ENCODE measurements at places on chromosomes 3 and 15.

DNA sequence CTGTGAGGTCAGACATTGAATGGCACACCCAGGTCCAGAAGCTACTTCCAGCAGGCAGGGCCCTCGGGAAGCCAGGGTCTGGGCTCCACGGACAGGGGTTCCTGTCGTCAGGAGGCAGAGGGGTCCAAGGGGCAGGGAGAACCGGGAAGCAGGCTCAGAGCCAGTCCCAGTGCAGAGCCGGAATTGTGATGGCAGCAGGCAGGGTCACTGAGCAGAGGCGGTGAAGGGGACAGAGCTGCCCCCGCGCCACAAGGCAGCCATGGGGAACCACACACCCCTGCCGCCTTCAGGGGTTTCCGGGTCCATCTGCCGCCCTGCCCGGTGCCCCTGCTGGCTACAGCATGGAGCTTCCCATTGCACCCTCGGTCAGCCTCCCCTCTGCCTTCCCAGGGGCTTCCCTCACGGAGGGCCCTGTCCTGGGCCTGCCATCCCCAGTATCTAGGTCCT, 136.9 kb downstream of the NSMCE3 start:
- DNase-seq: no peak

- no peak for DNase-seq
Measured at GRCh38 chr3:120488296-120488695, 37.5 kb upstream of the FSTL1 start.

GRCh38 chr15:85168642-85169173, 187.1 kb downstream of the PDE8A start:
- peak; percentile 85 for DNase-seq

- DNase-seq: peak; percentile 53
Measured at GRCh38 chr3:129605922-129606635, 397 bp downstream of the PLXND1 start.

- no peak for DNase-seq
Measured at GRCh38 chr3:195806916-195807231, 4.9 kb downstream of the MUC4 start.

- peak; percentile 27 for DNase-seq
Measured at GRCh38 chr3:120145542-120146285, 51.5 kb upstream of the GSK3B start.

DNA sequence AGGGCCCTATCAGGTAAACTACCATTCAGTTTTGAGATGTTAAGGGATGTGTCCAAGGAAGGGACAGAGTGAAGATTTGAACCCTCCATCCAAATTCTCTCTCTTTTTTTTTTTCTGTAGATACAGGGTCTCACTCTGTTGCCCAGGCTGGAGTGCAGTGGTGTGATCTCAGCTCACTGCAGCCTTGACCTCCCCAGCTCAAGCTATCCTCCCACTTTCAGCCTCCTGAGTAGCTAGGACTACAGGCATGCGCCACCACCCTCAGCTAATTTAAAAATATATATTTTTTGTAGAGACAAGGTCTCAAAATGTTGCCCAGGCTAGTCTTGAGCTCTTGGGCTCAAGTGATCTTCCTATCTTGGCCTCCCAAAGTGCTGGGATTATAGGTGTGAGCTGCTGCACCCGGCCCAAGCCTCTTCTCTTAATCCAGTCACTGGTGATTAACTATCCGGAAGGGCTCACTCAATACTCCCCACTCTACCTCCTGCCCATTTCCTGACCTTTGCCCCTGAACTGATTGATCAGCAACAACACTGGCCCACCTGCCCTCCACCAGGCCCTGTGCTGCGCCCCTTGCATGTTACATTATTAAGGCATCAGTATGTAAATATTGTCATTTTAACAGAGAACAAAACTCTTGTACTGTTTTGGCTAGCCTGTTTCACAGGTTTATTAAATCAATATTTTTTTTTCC, 164.7 kb downstream of the CTNNB1 start:
- DNase-seq: peak; percentile 54

GRCh38 chr15:28984421-28985315, 98.9 kb downstream of the APBA2 start:
- peak; percentile 84 for DNase-seq

- no peak for DNase-seq
Measured at GRCh38 chr3:53618936-53619335, 124.5 kb downstream of the CACNA1D start.

- DNase-seq: no peak
Measured at GRCh38 chr15:26477044-26477443, 295.8 kb downstream of the GABRB3 start.

DNA sequence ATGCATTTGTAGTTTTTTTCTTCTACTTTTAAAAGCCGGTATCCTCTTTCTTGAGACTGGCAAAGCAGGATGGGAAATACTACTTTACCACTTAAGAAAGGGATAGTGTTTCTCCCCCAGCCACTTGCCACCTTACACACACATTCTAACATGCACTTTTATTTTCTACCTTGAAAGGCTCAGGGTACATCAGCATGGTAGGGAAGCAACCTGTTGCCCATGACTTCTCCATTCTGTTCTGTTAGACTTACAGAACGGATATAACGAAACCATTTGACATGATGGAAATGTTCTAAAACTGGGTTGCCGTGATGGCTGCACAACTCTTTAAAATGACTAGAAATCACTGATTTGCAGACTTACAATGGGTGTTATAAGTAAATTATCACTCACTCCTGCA, 405.5 kb downstream of the SHQ1 start:
- DNase-seq: no peak

DNA sequence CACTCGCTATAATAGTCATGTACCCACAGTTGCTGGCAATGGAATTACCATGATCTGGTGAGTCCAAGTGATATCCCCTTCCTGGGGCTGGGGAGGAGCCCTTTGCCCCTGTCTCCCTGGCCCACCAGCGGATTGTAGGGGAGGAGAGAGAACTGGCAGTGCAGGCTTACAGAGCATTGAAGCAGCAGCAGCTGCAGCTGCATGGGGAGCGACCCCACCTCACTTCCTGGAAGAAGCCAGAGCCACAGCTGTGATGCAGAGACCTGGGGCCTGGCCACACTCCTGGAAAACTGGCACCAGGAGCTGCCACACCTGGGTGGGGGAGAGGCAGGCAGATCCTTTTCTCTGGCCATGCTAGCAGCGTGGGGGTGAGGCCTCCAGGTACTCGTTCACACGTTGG, 300.1 kb upstream of the PROK2 start:
- DNase-seq: no peak

DNA sequence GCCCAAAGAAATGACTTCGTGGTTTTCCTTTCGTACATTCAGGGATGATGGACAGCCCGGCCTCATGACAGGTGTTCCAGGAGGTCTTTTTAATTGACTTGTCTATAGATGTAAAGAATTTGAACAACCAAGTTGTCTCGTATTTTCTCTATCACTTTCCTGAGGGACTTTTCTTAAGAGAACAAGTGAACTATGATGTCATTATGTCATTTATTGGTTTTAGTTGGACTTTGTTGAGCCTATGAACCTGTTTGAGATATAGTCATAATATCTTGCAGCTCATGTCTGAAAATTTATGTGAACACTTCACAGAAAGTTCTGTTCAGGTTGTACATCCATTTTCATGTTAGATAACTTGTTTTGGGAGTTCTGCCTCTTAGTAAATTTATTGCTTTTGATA, 89.2 kb downstream of the RBMS3 start:
- no peak for DNase-seq

DNA sequence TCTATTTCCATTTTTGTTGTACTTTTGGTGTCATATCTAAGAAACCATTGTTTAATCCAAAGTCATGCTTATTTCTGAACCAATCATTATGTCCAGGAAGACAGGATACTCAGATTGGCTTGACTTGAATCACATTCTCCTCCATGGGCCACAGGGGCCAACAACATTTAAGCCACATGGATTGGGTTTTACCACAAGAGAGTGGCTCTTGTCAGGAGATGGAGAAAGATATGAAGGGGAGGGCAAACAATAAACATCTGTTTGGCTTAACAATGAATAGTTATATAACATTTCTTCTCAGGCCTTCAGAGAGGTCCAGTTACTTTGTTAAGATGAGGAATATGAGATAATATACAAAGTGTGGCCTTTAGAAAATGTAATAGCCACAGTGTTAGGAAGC, 44.6 kb downstream of the GXYLT2 start:
- DNase-seq: no peak

- no peak for DNase-seq
Measured at GRCh38 chr3:186515125-186515524, 29.1 kb downstream of the CRYGS start.

- no peak for DNase-seq
Measured at GRCh38 chr15:57500256-57500655, 91.4 kb upstream of the MYZAP start.

- DNase-seq: no peak
Measured at GRCh38 chr3:38720465-38720864, 71.0 kb upstream of the SCN5A start.

DNA sequence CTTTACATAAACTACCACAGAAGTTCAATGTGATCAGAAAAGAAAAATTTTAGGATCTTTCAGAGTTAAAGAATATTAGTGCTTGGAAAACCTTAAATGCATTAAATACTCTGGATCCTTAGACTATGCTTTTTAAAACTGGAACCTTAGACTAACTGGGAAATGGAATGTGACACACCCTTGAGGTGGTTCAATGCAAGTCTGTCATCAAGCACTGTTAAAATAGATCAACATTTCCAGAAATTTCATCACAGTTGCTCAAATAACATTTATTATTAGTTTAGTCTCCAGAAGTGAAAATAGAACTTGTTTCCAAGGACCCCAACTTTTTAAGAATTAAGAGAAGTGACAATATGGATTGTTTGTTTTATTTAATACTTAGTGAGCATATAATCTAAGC, 71.8 kb downstream of the GAP43 start:
- no peak for DNase-seq

- no peak for DNase-seq
Measured at GRCh38 chr15:49620199-49620598, 419 bp downstream of the FAM227B start.

- DNase-seq: no peak
Measured at GRCh38 chr3:9301798-9302197, 52.4 kb upstream of the SRGAP3 start.

GRCh38 chr15:70741107-70741531, 22.2 kb downstream of the UACA start:
- no peak for DNase-seq

DNA sequence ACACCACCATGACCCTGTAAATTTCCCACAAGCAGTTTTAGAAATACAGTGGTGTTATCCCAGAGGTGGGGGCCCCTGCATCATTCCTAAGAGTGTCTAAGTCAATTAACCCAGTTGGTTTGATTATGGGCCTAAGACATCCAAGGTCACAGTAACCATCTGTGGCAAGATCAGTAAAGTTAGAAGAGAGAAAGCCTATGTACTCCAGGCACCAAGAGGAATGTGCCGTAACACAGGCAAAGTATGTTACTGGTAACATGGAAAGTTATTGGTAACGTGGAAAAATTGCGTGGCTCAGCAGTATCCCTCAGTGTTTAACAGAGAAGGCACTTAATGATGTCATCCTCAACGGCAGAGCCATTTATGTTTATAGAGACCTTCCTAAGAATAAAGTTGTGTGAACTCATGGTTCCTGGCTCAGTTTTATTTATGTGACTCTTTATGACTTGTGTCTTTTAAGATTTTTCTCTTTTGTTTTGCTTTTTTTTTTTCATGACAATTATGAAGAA, 144.1 kb upstream of the RASGRP1 start:
- no peak for DNase-seq

DNA sequence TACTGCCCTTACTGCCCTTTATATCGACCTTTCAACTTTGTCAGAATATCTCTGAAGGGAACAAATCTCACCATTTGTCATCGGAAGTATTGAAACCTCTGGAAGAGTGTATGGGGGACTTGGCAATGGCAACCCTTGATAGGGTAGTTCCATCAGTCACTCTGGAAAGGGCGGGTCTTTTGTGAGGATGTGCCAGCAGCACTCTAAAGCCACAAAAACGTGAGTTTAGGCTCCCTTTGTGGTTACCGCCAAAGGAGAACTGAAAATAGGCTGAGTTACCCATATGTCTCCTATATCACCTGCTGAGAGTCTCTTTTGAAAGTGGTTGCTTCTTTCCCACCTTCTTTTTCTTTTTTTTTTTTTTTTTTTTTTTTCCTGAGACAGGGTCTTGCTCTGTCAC, 296.8 kb upstream of the CHRM5 start:
- no peak for DNase-seq

GRCh38 chr3:45037720-45038455, 11.8 kb downstream of the CLEC3B start:
- peak; percentile 98 for DNase-seq

- DNase-seq: no peak
Measured at GRCh38 chr15:33236841-33237509, 42.5 kb upstream of the FMN1 start.

GRCh38 chr3:64956711-64957325, 269.0 kb upstream of the ADAMTS9 start:
- DNase-seq: no peak

DNA sequence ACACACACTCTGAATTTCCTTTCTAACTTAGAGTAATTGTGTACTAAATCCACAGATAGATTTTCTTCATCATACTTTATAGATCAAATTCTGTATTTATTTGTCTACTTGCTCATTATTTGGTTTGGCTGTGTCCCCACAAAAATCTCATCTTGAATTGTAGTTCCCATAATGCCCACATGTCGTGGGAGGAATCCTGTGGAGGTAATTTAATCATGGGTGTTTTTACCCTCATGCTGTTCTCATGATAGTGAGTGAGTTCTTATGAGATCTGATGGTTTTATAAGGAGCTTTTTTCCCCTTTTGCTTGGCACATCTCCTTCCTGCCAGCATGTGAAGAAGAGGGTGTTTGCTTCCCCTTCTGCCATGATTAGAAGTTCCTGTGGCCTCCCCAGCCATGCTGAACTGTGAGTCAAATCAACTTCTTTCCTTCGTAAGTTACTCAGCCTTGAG, 198.3 kb upstream of the TGFBR2 start:
- no peak for DNase-seq

DNA sequence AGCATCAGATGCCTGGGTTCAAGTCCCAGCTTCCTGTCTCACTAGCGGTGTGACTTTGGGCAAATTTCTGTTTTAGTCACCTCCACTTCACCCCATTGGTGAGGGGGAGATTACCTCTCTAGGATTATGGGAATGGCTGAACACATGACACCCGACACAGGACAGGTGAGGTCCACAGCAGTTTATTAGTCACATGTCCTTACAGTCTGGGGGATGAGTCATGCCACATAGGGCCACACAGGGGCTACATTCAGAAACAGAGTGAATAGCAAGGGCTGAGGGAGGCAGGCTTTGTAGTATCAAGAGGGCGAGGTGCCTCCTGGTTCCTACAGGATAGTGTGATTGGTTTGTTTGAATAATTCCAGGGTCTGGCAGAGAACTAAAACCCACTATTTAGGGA, 15.2 kb upstream of the ITGA11 start:
- DNase-seq: no peak

DNA sequence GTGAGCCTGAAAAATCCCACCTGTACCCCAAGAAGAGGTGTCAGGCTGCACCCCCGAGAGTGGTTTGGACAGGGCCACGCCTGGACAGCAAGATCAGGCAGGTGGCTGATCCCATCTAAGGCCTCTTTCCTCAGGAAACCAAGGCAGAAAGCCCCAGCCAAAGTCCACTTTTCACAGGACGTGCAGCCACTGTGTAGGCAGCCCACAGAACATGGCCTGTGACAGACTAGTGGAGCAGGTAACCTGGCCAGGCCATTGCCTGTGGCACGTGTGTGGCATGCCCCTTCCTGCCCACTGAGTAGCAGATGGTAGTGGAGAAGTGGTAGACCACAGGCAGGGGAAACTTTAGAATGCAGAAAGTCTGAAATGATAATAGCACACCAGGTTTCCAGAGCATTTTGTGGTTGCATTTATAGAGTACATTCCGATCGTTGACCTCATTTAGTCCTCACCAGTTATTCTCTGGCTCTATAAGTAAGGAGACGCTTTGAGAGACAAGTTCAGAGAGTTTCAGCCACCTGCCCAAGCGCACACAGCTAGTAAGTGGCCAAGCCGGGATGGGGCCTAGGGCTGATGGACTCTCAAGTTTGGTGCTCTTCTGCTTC, 68.7 kb downstream of the AAGAB start:
- DNase-seq: no peak
